Bone marrow (tissue), 2 donors: ENCODE measurements at places on chromosomes 3 and 15.

- DNase-seq = no peak
Observed at GRCh38 chr3:195511136-195511535, 32.0 kb downstream of the PPP1R2 start.

DNA sequence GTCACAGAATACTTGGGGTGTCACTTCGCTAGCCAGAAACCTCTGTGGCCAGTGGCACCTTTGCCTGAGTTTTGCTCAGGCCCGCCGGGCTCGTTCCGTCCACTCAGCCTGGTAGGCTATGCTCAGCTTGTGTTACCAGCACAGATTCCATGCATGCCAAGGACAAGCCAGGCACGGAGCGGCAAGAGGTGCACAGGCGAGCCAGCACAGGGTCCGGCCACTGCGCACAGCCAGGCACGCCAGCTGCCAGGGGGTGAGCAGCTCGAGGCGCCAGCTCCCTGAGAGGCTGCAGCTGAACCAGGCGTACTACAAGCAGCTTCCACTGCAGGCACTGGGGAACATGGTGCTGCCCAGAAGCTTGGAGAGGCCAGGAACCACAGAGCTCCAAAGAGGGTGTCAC, 14.7 kb downstream of the PCYT1A start:
- no peak for DNase-seq

DNA sequence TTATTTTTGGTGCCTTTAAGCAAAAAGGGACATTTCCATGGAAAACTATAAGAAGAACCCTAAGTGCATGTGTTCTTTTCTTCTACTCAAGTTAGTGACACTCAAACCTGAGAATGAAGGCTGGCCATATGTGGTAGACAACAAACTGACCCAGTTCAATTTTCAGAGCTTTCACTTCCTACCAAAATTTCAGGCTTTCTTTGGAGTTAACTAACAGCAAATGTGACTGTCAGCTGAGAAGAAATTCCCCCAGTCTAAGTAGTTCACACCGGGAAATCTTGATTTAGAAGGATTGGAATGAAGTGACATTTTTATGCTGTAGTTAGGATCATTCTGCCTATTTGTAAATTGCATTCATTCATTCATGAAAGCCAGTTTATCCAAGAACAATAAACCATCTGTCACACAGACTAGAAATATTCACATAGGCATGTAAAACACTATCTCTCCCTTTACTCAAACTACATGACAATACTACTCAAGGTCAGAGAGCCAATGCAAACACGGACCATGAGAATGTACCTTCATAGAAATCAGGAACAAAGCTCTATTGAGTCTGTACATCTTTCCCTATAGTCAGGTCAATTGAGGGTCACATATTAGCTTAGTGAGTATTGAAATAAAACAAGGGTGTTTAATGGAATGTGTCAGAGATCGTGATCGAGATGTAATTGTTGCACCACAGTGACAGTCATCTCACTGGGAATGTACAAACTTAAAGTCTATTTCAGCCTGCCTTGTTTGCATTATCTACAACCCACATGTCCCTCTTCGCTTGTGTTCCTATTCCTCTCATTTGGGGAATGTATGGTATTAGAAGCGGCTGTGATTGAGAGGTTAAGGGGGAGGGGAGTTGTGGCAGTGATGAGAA, 113.8 kb upstream of the TGFBR2 start:
- no peak for DNase-seq

DNA sequence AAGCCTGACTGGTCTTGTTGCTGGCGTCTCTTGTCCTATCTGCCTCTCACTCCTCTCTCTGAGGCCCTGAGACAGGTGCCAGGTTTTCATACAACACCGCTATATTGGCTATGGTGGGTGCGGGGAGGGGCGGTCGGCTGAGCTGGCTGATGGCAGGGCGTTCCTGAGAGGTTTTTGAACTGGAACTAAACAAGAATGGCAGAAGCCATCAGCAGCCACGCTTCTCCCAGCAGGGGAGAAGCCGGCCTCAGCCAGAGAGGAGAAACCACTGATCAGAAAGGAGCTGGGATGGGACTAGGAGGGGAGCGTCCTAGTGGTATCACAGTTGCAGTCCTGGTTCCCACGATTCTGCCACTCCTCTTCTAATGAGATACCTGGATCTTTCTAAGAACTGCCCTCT, 89.9 kb upstream of the PRR23E start:
- no peak for DNase-seq

DNA sequence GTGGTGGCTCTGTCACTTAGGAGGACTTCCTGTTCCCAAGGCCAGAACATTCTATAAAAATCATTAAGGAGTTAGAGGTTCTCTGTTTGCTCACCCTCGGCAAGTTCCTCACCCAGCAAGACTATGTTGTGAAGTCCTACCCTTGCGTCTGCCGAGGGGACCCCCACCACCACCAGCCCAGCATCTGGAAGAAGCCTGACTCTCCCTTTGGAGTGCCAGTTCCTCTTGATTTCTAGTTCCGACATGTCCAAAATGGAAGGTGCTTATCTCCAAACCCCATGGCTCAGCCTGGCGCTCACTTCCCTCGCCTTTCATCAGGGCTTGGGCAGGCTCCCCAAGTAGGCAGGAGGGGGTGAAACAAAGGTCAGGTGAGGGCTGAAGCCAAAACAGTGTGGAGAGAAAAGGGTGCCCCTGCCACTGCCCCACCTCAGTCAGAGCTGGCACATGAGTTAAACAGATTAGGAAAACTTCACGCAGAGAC, 41.0 kb downstream of the BHLHE40 start:
- DNase-seq = no peak

GRCh38 chr3:2262204-2262603, 163.5 kb downstream of the CNTN4 start:
- no peak for DNase-seq

DNA sequence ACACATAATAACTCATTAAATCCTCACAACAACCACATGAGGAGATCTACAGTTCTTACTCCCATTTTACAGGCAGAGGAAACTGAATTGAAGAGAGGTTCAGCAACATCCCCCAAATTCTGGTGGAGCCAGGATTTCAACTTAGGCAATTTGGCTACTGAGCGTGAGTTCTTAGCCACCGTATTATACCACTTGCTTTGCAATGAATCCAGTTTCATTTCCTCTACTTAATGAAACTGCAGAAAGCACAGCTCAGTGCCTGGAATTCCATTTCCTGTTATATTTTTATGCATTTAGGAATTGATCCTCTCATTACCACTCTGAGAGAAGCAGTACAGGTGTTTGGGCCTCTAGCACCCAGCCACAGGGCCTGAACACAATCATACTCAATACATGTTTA, 4.3 kb downstream of the ZNF860 start:
- no peak for DNase-seq

GRCh38 chr15:96756146-96756545, 425.6 kb downstream of the NR2F2 start:
- no peak for DNase-seq

- DNase-seq = no peak
Observed at GRCh38 chr3:39333607-39334006, 4.1 kb downstream of the CCR8 start.

DNA sequence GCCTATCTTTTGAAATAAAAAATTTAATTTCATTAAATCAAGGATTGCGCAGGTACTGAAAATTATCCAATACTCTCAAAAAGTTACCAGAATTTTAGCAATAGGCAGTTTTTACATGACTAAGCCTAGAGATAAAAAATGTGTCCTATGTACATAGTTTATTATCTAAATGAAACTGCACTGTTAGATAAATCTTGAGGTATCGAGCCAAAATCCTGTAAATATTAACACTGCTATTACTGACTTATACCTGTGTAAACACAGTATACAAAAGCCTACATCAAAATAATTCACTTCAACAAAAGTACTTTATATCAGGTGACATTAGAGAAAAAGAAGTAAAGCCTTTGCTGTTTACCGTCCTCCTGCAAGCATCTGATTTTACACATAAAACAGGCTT, 60.7 kb downstream of the TASOR start:
- DNase-seq = no peak

DNA sequence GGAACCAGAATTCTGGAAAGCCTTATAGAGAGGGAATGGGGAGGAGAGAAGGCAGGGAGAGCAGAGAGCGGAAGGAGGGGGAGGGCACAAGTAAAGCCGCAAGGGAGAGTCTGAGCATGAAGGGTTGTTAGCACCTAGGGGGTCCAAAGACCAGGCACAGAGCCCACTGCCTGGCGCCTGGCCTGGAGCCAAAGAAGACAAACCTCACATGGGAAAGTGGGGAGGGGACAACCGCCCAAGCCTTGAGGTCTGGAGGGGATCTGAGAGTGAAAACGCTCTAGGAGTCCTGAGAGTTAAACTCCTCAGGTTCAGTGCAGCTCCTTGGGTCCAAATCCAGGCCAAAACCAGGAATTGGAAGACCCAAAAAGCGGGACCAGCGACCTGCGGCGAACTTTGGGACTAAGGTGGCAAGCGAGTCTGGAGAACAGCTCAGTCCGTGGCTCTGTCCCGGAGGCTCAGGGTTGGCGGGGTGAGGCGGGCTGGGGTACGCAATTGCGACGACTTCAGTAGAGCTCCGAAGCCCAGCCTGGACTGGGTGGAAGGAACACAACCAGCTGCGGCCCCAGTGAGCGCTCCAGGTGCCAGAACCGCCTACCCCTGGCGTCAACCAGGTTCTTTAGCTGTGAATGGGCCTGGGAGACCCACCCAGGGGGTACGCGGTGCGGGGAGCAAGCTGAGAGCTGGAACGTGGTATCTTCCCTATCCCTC, 807 bp upstream of the INAFM2 start:
- no peak for DNase-seq

- DNase-seq = no peak
Observed at GRCh38 chr3:70085613-70086012, 86.1 kb downstream of the SAMMSON start.

GRCh38 chr3:47536967-47537366, 23.5 kb upstream of the ELP6 start:
- no peak for DNase-seq

- no peak for DNase-seq
Observed at GRCh38 chr15:74569731-74570070, 28.7 kb downstream of the ARID3B start.

- DNase-seq = no peak
Observed at GRCh38 chr3:168457954-168458539, 362.3 kb upstream of the GOLIM4 start.

DNA sequence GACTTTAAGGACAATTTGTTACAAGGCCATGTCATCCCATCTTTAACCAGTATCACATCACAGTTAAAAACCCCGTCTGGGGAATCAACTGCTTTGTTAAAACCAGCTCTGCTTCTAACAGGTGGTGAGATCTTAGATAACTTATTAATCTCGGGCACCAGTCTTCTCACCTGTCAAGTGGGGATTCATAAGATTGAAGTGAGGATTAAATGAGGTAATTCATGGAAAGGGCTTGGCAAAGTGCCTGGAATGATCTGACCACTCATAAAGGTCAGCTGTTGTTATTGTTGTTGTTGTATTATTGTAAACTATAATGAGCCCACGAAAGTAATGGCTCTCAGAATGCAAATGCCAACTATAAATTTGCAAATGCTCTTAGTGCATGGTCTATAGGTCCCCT, 30.1 kb upstream of the SLC24A5 start:
- no peak for DNase-seq

- DNase-seq = no peak
Observed at GRCh38 chr3:114809668-114810413, 337.2 kb downstream of the ZBTB20 start.

GRCh38 chr3:126347543-126348161, 9.6 kb downstream of the KLF15 start:
- DNase-seq = no peak

DNA sequence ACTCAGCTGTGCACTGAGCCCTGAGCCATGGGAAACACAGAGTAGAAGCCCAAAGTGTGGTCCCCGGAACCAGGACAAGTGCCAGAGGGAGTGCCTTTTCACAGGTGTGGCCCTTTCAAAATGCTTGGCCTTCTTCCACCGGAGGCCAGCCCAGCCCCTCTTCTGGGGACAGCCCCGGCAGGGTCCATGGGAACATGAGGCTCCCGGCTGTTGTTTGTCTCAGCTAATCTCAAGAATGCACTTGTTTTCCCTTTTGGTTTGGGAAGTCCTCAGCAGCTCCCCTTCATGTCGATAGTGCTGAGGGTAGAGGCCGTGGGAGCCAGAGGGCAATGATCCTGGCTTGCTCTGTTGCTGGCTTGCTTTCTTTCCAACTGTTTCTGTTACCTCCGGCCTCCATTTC, 91.1 kb upstream of the MRPS22 start:
- DNase-seq = no peak

DNA sequence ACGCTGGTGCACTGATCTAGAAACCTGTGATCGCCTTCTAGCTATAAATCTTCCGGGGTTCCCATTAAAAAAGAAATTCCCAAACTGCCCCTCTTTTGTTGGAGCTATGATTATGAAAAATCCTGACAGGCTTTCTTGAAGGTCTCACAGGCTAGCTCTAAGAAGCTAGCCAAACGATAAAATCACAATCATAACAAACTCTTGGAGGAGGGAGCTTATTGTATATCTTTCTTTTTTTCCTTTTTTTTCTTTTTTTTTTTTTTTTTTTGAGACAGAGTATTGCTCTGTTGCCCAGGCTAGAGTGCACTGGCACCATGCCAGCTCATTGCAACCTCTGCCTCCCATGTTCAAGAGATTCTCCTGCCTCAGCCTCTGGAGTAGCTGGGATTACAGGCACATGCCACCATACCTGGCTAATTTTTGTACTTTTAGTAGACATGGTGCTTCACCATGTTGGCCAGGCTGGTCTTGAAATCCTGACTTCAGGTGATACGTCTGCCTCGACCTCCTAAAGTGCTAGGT, 72.0 kb downstream of the MYO1E start:
- no peak for DNase-seq

- DNase-seq = peak; percentile 34
Observed at GRCh38 chr3:193665370-193665989, 72.5 kb downstream of the OPA1 start.

GRCh38 chr15:40793216-40793989, 13.5 kb upstream of the ZFYVE19 start:
- no peak for DNase-seq

- peak; percentile 89 for DNase-seq
Observed at GRCh38 chr3:5428607-5429516, 241.4 kb downstream of the EDEM1 start.

- no peak for DNase-seq
Observed at GRCh38 chr3:54822206-54822605, 105.7 kb downstream of the LRTM1 start.

DNA sequence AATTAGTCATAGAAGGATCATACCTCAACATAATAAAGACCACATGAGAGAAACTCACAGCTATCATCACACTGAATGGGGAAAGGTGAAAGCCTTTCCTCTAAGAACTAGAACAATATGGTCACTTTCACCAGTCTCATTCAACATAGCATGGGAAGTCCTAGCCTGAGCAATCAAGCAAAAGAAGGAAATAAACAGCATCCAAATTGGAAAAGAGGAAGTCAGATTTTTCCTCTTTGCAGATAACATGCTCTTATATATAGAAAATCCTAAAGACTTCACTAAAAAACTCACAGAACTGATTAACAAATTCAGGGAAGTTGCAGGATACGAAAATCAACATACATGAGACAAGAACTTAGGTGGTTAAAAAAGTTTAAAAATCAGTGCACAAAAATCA, 24.7 kb downstream of the MAP3K13 start:
- DNase-seq = no peak

- DNase-seq = no peak
Observed at GRCh38 chr15:80325206-80325605, 73.2 kb upstream of the CTXND1 start.
